ENCODE measurements at places on chromosomes 11 and 22.

- DNase-seq, result peak; percentile 35
These were observed 32.6 kb upstream of the TOLLIP start for GRCh38 chr11:1341928-1342524.

DNA sequence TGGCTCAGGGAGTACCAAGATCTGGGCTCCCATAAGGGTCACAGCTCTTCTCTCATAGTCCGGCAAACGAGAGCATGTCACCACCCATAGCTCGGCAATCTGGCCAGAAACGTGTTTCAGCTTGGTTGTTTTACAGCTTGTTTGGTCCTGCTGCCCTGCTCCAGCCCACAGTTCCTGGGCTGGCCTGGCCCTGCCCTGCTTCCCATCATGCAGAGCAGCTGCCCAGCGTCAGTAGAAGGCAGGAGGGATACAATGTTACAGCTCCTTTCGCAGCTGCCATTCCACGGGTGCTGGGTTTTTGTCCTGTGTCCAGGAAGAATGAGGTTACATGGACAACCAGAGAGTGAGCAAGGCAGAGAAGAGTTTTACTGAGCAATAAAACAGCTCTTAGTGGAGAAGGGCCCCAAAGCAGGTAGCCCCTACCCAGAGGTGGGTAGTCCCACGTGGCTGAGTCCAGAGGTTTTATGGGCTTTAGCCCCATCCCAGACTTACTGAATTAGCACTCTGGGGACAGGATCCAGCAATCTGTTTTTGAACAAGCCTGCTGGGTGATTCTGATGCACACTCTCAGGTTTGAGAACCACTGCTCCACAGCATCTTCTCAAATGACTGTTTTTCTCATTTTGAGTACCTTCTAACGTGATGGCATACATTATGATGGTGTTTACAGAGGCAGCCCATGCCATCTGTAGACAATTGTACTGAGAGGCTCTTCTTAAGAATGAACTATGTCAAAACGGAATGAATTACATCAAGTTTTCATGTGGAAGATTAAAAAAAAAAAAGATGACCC is 5.8 kb upstream of the MS4A18 start:
- no peak for DNase-seq

DNA sequence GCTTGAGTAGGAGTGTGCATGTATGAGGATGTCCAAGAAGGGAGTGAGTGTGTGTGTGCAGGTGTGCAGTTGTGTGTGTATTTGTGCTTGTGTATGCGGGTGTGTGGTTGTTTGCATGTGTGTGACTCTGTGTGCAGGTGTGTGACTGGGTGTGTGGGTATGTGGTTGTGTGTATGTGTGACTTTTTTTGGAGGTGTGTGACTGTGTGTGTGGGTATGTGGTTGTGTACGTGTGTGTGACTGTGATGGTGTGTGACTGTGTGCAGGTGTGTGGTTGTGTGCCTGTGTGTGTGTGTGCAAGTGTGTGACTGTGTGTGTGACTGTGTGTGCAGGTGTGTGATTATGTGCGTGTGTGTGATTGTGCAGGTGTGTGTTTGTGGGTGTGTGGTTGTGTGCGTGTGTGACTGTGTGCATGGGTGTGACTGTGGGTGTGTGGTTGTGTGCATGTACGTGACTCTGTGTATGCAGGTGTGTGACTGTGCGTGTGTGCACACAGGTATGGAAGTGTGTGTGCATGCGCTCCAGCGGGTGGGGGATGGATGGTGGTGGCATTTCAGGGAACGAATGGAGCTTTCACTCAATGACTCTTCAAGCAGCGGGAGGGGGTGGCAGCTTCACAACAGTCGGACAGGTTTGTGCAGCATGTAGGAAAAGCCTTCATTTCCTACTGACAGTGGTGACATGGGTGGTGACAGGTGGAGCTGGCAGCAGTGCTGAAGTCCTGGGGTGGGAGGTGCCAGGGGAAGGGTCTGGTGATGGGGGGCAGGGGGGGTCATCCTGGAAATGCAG is 47.6 kb downstream of the CACNA1I start:
- no peak for DNase-seq

DNA sequence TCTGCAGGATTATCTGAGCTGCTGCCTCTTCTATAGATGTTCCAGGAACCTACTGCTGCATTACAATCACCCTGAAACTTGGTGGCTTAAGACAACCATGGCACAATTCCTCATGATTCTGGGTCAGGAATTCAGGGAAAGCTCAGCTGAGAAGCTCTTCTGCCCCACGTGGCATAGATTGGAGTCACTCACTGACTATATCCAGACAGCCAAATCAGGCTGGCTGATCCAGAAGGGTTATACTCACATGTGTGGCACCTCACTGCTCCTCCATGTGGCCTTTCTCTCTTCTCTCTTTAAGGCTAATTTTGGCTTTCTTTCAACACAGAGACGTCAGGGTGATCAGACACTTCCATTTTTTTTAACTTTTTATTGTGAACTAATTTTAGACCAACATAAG is 125.5 kb downstream of the BBOX1 start:
- no peak for DNase-seq

GRCh38 chr11:2305140-2305778 is 3.4 kb downstream of the TSPAN32 start:
- DNase-seq, result peak; percentile 57

GRCh38 chr22:37310815-37311595 is 28.7 kb downstream of the CYTH4 start:
- no peak for DNase-seq

GRCh38 chr11:1567721-1568100 is 4.4 kb downstream of the DUSP8 start:
- DNase-seq, result no peak

GRCh38 chr22:36595940-36596339 is 67.0 kb upstream of the EIF3D start:
- no peak for DNase-seq

DNA sequence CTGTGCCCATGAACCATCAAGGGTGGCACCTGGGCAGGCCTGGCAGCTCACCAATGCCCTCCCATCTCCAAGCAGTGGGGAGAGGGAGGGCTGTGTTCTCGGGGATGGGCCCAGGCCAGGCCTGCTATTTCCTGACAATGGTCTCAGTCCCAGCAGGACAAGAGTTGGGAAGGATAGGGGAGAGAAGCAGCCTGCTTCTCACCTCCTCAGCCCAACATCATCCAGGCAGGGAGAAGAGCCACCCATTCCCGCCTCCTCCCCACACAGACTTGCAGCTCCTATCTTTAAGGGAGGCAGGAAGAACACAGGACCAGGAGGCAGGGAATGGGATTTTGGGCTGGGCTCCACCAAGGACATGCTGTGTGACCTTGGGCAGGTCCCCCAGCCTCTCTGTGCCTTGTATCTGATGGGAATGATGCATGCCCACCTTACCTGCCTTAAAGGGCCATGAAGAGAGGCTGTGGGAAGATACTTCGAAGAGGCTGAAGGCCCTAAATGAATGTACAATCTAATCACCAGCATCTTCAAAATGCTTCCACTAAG is 108.7 kb downstream of the DSCAML1 start:
- no peak for DNase-seq

DNA sequence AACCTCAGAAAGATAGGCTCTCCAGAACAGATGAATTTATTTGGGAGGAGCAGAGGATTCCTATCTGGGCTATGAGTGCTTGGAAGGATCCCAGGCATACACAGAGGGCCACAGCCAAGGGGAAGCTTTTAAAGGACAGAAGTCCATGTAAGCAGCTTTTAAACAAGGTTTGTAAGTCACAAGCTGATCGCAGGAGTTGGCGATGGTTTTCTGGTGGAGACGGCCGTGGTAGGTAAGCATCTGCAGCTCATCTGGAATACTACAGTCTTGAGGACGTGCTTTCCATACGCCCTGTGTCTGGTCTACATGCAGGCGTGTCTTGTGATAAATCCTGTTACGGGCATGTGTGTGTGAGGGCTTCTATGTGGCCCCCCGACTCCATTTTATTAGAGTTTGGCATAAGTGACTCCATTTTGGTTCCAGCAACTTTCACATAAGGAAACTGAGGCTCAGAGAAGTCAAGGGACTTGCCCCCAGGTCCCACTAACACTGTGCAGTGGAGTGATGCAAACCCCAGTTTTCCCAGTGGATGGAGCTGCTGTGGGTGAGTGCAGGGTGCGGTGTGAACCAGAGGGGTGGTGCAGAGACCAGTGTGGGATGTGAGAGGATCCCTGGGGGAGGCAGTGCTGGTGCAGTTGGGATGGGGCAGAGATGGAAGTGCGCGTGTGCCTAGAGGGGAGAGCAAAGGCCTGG is 11.8 kb upstream of the ACY3 start:
- no peak for DNase-seq

DNA sequence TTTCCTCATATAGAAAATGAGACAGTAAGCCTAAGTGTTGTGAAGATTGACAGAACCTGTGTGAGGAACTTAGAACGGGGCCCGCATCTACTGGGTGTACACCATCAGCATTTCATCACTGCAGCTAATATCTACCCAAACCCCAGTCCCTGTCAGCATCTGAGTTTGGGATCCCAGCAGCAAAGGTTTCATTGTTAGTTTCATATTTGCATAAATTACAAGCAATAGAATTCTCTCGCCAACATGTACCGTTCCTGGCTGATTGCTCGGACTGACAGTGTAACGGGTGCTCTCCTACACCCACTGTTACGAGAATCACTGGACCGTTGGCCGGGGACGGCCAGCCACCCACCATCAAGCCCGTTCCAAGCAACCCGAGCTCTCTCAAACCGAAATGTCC is 10.4 kb upstream of the TMPRSS6 start:
- no peak for DNase-seq

GRCh38 chr11:129729216-129729615 is 86.4 kb upstream of the TMEM45B start:
- DNase-seq, result no peak

DNA sequence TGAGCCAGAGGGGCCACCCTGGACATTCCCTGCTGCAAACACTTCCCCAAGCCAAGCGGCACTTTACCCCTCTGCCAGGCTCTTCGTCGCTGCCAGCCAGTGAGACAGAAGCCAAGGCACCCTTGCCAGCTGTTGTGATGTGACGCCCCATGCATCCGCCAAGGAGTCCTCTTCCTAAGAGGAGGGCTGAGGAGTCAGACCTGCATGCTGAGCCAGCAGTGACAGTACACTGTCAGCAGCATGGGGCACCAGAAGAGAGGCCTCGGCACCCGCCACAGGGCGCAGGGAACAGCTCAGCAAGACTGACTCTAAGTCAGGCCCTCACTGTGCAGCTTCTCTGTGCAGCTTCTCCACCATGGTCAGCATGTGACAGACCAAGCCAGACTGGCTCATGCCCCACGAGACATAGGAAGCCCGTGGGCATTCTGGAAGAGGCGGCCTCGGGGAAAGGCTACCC is 26.4 kb downstream of the VPS37C start:
- DNase-seq, result no peak

- DNase-seq, result peak; percentile 0
These were observed 551 bp upstream of the DEUP1 start for GRCh38 chr11:93329936-93330445.

DNA sequence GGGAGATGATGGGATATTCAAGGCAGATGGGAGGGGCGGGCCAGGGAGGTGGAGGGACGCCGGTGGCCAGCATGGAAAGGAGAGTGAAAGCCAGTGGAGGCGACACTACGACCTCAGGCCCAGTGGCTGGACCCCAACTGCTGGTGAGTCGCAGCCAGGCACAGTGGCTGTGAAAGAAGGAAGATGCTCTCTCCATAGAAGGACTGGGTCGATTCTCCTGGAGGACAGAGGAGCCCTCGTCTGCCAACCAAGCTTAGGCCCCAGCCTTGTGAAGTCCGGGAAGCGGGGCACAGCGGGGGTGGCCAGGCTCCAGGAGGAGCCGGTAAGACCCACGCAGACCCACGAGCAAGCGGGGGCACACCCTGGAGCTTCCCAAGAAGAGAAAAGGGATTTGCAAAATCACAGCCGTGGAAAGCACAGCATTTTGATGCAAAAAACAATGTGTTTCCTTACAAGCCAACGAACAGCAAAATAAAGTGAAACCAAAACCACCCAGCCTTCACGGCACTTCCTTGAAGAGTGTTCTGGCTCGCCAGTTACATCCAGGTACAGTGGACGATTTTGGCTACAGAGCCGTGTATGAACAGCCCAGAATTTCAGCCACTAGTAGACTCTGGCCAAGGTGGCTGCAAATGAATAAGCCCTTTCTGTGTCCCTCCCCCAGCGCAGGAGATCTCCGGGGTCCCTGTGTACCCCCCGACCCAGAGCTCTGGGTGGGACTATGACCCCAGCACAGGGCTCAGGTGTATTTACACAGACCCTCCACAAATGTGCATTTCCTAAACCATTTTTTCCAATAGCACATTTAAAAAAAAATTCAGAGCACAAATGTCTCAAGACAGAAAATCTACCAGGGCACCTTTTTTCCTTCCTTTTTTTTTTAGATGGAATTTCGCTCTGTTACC is 96.9 kb downstream of the TRMU start:
- no peak for DNase-seq

- no peak for DNase-seq
These were observed 4.2 kb upstream of the SYN3 start for GRCh38 chr22:33062361-33062760.

GRCh38 chr11:118748056-118748455 is 42.9 kb downstream of the DDX6 start:
- no peak for DNase-seq

GRCh38 chr22:44525941-44526778 is 28.1 kb upstream of the RTL6 start:
- DNase-seq, result no peak

DNA sequence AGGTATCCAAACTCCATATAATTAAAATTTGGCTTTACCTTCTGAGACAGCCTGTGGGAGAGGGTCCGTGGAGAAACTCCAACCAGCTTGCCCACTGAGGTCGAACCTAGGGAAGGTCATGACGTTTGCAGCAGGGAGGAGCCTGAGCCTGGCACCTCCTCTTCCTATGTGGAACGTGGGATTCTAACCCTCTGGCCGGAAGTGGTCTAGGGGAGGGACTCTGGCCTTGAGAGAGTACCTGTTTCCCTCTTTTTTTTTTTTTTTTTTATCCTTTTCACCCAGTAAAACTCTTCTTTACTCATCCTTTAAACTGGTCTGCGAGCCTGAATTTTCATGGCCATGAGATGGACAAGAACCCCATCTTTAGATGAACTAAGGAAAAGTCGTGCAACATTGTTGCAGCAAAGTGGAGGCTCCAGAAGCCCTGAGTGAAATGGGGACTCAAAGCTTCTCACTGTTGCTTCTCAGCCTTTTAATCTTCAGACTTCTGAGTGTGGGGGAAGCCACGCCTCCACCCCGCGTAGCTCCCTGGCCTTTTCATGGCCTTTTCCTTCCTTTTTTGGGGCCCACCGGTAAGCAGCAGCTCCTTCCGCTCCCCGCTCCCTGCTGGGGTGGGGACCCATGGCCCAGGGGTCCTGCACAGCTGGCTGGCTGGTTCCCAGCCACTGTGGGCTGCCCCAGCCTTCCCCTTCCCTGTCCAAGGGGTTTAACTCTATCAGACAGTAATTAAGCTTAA is 1359.9 kb downstream of the LRRC4C start:
- DNase-seq, result no peak

DNA sequence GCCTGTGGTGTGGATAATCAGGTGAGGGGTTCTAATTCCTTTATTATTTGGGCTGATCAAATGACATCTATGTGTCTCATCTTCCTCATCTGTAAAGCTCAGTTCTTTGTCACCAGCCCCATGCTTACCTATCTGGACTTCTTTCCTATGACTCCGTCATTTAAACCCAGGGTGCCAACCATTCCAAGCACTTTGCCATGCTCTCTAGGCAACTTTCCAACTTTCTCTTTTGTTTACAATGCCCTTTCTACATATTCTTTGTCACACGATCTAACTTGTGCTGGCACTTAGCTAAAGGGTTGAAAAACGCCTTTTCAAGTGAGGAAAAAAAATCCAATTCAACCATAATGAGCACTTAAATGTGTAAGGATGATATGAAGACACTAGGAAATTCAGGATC is 27.9 kb downstream of the EXPH5 start:
- no peak for DNase-seq

- peak; percentile 73 for DNase-seq
These were observed at the start of gene BDNF for GRCh38 chr11:27700351-27701301. Gene BDNF, minus strand, starts transcription at chr11:27700455. Its CDS starts 41,891 bp downstream, at chr11:27658564.

- no peak for DNase-seq
These were observed 21.0 kb upstream of the HTATIP2 start for GRCh38 chr11:20342347-20343141.
